ENCODE measurements at places on chromosomes 3 and 15.
A peak's percentile ranks its signal among the peaks of the same experiment; 100 is the strongest.

DNA sequence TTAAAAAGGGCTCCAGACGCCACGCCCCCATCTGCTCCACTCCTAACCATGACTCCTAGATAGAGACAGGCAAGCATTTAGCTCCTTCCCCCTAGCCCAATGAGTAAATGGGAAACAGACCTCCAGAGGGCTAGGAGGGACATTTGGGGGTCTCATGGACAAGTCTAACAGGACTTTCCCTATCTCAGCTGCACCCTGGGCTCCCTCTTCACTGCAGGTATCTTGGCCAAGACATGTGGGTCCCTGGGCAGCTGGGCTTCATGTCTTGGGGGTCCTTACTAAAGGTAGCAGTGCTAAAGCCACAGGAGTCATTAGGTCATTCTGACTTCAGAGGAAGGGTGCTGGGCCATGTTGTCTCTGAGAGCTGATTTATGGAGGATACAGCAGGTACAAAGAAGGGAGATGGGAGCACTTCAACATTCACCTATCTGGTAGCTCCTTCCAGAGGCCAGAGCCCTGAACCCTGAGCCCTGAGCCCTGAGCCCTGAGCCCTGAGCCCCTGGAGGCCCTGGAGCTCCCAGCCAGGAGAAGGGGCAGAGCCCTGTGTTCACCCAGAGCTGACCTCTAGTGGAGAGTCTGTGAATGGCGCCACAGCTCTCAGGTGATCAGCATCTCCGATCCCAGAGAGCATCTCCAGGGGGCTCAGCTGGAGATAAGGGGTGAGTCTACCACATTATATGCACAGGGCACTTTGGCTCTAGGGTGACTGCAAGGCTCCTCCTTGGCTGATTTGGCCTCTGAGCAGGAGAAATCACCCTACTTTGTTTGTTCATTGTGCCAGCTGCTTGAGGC is 40.1 kb upstream of the EPHB1 start:
- peak; percentile 28 for DNase-seq

GRCh38 chr15:70741107-70741531 is 22.2 kb downstream of the UACA start:
- DNase-seq, result no peak

GRCh38 chr3:42735615-42736014 is 33.0 kb upstream of the HHATL start:
- no peak for DNase-seq

GRCh38 chr15:62552444-62552843 is 387.4 kb upstream of the C2CD4B start:
- no peak for DNase-seq

- no peak for DNase-seq
Measured at GRCh38 chr3:139198929-139199328, 144.9 kb upstream of the MRPS22 start.

- DNase-seq, result peak; percentile 92
Measured at GRCh38 chr3:142976621-142977398, 13.3 kb upstream of the PAQR9 start.
